Fibroblast of upper back skin (primary cell): ENCODE measurements at places on chromosomes 3 and 15.

- DNase-seq: no peak
Observed at GRCh38 chr3:126959921-126960603, 22.9 kb upstream of the PLXNA1 start.

DNA sequence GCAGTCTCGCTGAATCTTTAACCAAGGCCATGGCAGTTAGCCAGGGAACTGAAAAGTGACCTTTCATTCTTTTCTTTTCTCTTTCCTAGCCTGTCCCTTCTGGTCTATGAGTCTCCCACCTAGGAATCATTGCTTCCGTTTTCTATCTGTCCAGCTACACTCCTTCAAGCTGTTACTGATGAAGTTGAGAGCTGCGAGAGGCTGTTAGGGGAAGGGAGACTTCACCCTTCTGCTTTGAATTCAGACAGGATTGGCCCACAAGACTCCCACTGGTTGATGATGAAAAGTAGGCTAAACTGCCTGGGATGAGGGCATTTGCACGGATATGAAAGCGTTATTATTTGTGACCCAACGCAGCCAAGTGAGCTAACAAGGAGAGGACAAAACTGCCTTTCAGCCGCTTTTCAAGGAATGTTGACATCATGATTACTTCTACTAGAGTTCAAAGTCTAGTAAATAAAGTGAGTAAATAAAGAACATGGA is 30.2 kb downstream of the EIF4E3 start:
- no peak for DNase-seq

DNA sequence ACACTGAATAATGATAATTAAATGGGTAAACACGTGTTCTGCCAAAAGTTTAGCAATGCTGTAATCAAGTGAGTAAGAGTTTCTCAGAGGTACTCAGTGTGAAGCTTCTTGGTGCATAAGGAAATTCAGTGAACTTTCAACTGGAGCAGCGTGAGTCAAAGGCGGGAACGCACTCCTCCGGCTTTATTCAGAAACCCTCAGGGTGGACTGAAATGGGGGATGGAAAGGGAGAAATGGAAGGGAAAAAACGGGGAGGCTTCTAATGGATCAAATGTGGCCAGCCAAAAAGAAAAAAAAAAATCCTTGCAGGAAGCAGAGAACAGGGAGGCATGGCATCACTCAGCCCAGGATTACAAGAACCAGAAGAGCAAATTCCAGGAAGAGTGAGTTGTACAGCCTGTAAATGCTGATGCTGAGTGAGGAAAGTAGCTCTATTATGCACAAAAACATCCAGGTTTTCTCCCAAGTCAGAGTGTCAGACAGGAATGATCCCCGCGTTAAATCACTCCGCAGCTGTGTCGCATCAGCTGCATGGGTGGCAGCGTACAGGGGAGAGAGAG is 85.3 kb downstream of the ASB7 start:
- peak; percentile 92 for DNase-seq

- no peak for DNase-seq
Observed at GRCh38 chr15:47754312-47754711, 37.0 kb downstream of the SEMA6D start.

GRCh38 chr3:126954141-126954842 is 28.6 kb upstream of the PLXNA1 start:
- DNase-seq: no peak
